ENCODE measurements at places on chromosomes 13 and 19. TPM values are rescaled to one million over a fixed set of nuclear protein-coding genes. Genes with fewer than 3 reads are reported as not detected.
A peak's percentile ranks its signal among the peaks of the same experiment; 100 is the strongest.

DNA sequence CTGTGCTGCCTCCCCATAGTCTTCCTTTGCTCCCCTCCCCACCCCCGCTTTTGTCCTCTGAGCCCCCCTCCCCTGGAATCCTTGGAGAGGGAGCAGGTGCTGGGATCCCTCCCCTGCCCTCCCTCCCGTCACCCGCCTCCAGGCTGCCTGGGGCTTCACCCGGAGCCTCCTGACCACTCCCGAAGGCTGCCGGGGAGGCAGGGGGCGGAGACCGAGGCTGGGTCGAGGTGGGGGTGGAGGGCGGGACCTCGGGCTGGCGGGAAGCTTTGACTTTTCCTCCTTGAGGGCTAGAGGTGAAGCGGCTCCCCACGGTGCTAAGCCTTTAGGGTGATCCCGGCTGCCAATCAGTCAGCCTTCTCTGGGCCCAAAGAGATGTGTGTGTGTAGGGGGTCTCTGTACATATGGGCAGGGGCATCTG, 1.5 kb downstream of the KMT5C start:
- H3K27ac ChIP-seq: no peak overlapping the region
- peaks cover 24% of the 10 kb centered on the region for H3K4me1 ChIP-seq

DNA sequence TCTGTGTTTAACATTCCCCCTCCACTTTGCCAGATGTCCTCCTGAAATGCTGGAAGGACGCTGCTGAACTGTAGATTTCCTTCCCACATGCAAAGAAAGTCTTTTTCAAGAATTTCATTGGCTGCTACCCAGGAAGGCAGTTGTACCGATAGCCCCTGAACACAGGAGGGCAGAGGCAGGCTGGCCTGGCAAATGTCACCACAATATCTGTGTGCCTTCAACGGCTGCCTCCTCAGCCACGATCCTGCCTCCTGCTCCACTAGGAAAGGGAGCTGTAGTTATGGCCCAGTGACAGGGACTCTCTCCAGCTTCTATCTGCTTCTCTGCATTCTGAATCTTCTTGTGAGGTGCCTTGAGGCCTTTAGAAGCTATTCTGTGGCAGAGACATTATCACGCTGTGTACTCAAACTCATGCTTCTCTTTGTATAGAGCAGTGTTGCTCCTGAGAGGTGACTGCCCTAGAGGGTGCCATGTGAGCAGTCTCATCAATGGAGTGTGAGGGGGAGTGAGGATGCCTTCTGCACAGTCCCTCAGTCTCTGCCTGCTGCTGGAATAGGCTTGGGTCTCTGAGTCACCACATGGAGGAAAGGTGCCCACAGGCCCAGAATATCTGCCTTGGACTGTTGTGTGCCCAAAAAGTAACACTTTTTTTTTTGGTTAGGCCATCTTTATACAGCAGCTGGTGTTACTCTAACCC, 279.8 kb downstream of the DNAJC15 start:
- H3K27me3 ChIP-seq: no peaks in the 10 kb centered on the region
- no peak overlapping the region for H3K27ac ChIP-seq
- H3K4me3 ChIP-seq: no peak overlapping the region
- H3K36me3 ChIP-seq: no peaks in the 10 kb centered on the region
- no peaks in the 10 kb centered on the region for H3K4me1 ChIP-seq

DNA sequence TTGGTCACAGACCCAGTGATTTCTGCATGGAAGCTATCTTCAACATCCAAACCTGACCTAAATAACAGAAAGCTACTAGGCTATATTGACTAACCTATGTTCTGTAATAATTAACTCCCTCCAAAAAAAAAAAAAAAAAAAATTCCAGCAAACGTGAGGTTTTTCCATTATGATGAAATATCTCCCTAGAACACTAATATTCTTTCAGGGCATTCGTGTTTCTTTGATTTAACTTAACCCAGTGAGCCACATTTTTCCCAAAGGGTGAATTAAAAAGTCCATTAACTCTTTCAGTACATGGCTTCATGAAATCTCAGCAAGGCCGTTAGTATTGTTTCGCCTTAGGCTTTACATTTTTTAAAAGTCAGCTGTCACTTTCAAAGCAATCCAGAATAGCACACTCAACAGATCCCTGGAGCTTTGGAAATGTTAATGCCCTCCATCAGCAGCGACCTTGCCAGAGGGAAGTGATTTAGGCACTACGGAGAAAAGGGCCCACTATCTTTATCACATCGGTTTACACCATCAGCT, 175.8 kb downstream of the DCT start:
- no peak for DNase-seq
- H3K4me1 ChIP-seq: no peaks in the 10 kb centered on the region
- H3K27me3 ChIP-seq: no peaks in the 10 kb centered on the region
- no peak overlapping the region for H3K27ac ChIP-seq
- H3K4me3 ChIP-seq: no peak overlapping the region

DNA sequence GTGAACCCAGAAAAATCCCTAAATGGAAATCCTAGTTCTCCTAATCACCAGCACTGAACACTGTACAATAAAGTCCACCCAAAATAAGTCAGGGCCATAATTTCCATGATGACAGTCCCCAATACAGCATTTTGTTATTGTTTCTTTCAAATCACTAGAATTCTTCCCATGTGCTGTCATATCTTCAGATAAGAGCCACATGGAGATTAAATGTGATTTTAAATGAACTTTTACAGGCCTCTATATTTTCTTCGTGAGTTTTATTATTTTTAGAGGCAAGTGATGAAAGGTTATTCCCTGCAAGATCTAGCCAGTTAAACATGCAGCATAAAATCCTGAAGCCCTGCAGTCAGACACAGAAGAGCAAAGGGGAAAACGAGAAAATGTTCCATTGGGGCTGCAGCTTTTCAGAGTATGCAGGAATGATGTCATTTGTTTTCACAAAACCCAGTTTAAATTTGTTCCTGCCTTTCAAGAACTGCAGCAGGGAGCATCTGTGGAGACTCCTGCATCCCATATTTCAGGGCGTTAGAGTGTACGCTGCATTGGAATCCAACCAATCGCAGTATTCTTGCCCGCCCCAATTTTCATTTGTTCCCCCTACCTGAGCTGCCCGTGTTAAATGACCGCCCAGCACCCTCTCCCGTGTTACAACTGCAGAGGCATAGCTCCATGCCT, 167.2 kb upstream of the KLF12 start:
- H3K27ac ChIP-seq: no peak overlapping the region
- H3K27me3 ChIP-seq: no peaks in the 10 kb centered on the region
- H3K4me1 ChIP-seq: no peaks in the 10 kb centered on the region
- no peak overlapping the region for H3K4me3 ChIP-seq

- no peak overlapping the region for H3K4me3 ChIP-seq
- H3K36me3 ChIP-seq: no peaks in the 10 kb centered on the region
- H3K27ac ChIP-seq: no peak overlapping the region
- no peak for DNase-seq
These were observed 85.5 kb upstream of the FGF14 start for GRCh38 chr13:102487330-102487729.

DNA sequence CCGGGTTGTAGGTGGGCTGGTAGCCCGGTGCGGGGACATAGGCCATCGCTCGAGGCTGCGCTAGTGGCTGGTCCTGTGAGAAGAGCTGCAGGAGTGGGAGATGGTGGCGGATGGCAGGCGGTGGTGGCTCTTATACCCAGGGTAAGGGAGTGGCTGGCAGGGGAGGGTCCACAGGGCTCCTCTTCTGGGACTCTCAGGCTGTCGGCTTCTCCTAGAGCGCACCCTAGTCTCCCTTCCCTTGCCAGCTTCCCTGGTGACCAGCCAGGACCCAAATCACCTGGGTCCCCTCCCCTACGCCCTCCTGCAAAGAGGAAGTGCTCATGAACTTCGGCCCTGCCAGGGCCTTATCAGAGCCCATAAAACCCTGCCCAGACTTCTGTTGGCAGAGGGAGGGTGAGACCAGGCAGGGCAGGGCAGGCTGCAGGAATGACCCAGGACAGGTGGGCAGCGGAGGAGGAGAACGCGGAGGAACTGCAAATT, at the start of gene LGALS4:
LGALS4 (minus strand) TSS at position 105 of the 480 bp plus-strand sequence; CDS start at position 46, 59 bp downstream.
- H3K27me3 ChIP-seq: no peaks in the 10 kb centered on the region
- H3K4me3 ChIP-seq: no peak within 1 kb of the TSS
- H3K36me3 ChIP-seq: no peaks in the 10 kb centered on the region
- H3K27ac ChIP-seq: no peak within 1 kb of the TSS
- no peaks in the 10 kb centered on the region for H3K4me1 ChIP-seq
- no peak for DNase-seq

- no peak for DNase-seq
- no peaks in the 10 kb centered on the region for H3K36me3 ChIP-seq
- H3K27me3 ChIP-seq: no peaks in the 10 kb centered on the region
These were observed 17.2 kb downstream of the SLC27A1 start for GRCh38 chr19:17487284-17488121.

DNA sequence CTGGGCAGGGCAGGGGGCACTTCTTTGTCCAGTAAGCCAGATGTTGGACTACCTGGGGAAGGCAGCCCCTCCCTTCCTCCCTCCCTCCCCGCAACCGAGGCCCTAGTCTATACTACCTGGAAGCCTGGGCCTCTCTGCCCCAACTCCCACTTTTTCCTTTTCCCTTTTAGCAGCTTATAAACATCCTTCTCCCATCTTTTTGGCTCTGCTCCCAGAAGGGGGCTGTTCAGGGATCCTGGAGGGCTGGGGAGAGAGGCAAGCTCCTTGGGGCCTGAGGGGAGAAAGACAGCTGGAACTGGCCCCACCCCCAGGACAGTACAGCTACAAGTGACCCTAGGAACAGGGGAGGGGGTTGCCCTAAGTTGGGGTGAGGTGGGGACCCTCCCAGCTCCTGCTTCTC, 44.9 kb downstream of the LYL1 start:
- H3K27ac ChIP-seq: no peak overlapping the region
- H3K36me3 ChIP-seq: no peaks in the 10 kb centered on the region
- no peak overlapping the region for H3K4me3 ChIP-seq
- H3K27me3 ChIP-seq: peaks cover 45% of the 10 kb centered on the region
- no peak for DNase-seq
- peaks cover 25% of the 10 kb centered on the region for H3K4me1 ChIP-seq

- no peaks in the 10 kb centered on the region for H3K4me1 ChIP-seq
- DNase-seq: no peak
- no peak overlapping the region for H3K4me3 ChIP-seq
- H3K27me3 ChIP-seq: no peaks in the 10 kb centered on the region
These were observed 13.0 kb upstream of the USP29 start for GRCh38 chr19:57106722-57107235.

- H3K27me3 ChIP-seq: no peaks in the 10 kb centered on the region
- DNase-seq: no peak
- H3K4me1 ChIP-seq: no peaks in the 10 kb centered on the region
- H3K27ac ChIP-seq: no peak overlapping the region
- no peaks in the 10 kb centered on the region for H3K36me3 ChIP-seq
- H3K4me3 ChIP-seq: no peak overlapping the region
These were observed 1412.5 kb upstream of the PRR20A start for GRCh38 chr13:55728247-55728646.

DNA sequence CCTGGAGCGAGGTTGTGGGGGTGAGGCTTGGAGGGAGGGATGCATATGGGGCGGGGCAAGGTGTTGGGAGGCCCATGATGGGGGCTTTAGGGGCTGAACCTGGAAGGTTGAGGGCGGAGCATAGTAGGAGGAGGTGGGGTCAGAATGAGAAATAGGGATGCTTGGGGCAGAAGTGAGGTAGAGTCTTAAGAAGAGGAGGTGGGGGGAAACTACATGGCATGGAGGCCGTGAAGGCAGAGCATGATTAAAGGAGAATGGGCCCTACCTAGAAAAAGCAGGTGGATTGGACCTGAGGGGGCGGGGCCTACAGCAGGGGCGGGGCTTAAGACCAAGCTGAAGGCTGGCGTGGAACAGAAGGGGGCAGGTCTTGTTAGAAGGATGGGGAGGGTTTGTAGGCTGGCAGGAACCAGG, 799 bp downstream of the NR1H2 start:
- 0 out of 2 replicates have a peak, but pooled peaks cover 6% of the 10 kb centered on the region for H3K4me1 ChIP-seq
- peak overlapping the region; percentile 42 for H3K4me3 ChIP-seq
- H3K27ac ChIP-seq: no peak overlapping the region
- peaks cover 28% of the 10 kb centered on the region for H3K36me3 ChIP-seq
- H3K27me3 ChIP-seq: no peaks in the 10 kb centered on the region

DNA sequence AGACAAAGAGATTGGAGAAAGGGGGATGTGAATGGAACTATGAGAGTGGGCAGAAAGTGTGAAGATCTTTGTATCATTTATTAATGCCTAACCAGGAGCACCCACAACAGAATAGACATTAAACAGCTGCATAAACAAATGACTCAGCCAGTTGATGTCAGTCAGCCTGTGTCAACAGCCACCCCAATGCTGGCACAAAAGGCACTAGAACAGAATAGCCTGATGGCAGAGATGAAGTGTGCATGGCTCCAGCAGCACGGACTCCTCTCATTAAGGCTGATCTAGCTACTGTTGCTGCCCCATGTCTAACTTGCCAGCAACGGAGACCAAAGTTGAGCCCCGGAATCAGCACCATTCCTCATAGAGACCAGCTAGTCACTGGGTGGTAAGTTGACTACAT, 7.8 kb downstream of the CPB2 start:
- H3K4me3 ChIP-seq: no peak overlapping the region
- no peak overlapping the region for H3K27ac ChIP-seq
- peaks cover 34% of the 10 kb centered on the region for H3K27me3 ChIP-seq
- H3K4me1 ChIP-seq: no peaks in the 10 kb centered on the region
- no peak for DNase-seq
- H3K36me3 ChIP-seq: no peaks in the 10 kb centered on the region

DNA sequence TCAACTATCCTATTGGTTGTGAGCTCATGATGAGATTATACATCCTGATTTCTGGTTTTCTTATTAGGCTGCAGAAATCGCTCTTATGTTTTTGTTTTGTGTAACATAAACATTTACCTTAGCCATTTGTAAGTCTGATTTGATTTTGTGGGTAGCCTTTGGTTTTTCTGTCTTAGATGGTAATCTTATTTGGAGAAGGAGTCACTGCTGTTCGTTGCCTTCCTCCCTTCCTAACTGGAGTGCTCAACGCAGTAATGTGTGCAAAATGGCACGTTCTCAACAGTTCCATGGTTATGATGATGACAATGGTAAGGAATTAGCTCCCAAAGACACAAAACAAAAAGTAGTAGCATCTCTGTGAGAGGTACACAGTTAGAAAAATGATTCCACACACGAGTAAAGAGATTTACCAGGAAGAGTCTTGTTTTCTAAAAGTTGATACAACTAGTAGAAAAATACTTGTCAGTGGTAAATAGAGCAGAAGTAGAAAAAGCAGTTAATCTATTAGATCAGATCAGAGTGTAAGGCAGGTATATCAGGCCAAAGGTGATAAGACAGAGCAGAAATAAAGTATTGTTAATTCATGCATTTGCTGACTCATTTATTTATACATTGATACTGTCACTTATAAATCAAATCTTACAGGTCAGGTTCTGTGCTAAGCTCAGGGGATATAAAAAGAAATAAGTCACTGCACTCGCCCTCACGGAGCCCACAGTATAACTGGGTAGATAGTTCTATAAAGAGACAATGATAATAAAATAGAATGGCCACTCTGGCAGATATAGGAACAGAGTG, 270.0 kb downstream of the NALCN start:
- no peak overlapping the region for H3K4me3 ChIP-seq
- H3K27me3 ChIP-seq: no peaks in the 10 kb centered on the region
- H3K36me3 ChIP-seq: no peaks in the 10 kb centered on the region
- H3K4me1 ChIP-seq: peaks cover 15% of the 10 kb centered on the region

GRCh38 chr13:99506634-99507033, 5.4 kb downstream of the TM9SF2 start:
- H3K36me3 ChIP-seq: peaks cover 33% of the 10 kb centered on the region
- no peaks in the 10 kb centered on the region for H3K27me3 ChIP-seq
- H3K4me3 ChIP-seq: no peak overlapping the region

The ZNF844 gene
- 4.9 TPM for total RNA-seq

The NLRP5 gene
- not detected for total RNA-seq

The TUBA3C gene
- not detected for total RNA-seq
